A549 (cell line): ENCODE measurements at places on chromosomes 2 and 18.

GRCh38 chr2:187617905-187618304 is 63.7 kb upstream of the TFPI start:
- no peak for DNase-seq

GRCh38 chr2:168801961-168802858 is at the start of gene NOSTRIN:
Gene NOSTRIN, plus strand, starts transcription at chr2:168802637. Its CDS starts 10 bp downstream, at chr2:168802647.
- DNase-seq = peak; percentile 92

- DNase-seq = no peak
Observed at GRCh38 chr2:221724631-221725203, 152.6 kb upstream of the EPHA4 start.

GRCh38 chr2:62475172-62476011 is 30.6 kb downstream of the TMEM17 start:
- no peak for DNase-seq

DNA sequence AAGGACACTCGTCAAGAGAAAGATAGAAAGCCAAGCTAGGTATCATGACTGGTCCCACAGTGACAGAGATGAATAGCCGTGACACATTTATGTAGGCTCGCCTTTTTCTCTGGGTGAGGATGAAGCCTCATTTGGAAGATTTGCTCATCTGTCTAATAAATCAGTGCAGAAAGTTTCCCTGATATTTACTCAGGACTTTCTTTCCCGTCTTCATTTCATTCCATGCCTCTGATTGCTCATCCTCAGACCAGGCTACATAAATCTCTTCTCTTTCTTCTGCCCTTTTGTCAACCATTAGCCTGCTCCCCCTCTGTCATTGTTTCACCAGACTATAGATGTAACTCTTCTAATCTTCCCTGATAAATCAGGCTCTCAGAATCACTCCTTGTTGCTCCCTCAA is 361.8 kb upstream of the MEIS1 start:
- no peak for DNase-seq

GRCh38 chr2:182636699-182637098 is 79.4 kb upstream of the DNAJC10 start:
- DNase-seq = no peak

DNA sequence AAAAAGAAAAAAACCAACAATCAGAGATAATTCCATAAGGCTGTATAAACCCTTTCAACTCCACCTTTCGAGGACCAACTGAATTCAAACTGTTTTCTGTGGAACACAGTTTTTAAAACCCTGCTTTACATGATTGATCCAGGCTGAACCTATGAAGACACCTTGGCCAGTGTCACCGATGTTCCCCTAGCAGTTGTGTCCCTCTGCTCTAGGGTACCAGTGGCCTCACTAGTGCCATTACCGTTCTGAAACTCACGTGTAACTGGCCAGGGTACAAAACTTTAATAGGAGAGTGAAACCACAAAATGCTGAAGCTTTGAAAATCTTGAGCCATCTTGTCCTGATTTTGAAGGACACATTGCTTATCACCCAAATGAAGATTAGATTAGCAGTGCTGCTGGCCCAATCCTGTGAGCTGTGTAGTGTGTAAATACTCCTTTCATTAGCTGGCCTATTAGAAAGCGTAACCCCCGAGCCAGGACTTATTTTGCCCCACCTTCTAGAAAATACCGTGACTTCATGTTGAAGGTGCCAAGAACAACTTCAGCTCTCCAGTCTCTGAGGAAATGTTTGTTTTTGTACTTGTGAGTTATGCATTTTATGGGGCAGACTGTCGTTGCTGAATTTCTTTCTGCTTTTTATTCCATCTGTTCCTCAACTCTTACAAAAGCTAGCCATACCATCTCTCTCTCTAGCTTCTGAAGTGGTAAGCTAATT is 147.8 kb upstream of the MAP3K20 start:
- DNase-seq = no peak

- peak; percentile 73 for DNase-seq
Observed at GRCh38 chr2:240435457-240435947, at the start of gene GPC1. Gene GPC1, plus strand, starts transcription at chr2:240435663. Its CDS starts 256 bp downstream, at chr2:240435919.

DNA sequence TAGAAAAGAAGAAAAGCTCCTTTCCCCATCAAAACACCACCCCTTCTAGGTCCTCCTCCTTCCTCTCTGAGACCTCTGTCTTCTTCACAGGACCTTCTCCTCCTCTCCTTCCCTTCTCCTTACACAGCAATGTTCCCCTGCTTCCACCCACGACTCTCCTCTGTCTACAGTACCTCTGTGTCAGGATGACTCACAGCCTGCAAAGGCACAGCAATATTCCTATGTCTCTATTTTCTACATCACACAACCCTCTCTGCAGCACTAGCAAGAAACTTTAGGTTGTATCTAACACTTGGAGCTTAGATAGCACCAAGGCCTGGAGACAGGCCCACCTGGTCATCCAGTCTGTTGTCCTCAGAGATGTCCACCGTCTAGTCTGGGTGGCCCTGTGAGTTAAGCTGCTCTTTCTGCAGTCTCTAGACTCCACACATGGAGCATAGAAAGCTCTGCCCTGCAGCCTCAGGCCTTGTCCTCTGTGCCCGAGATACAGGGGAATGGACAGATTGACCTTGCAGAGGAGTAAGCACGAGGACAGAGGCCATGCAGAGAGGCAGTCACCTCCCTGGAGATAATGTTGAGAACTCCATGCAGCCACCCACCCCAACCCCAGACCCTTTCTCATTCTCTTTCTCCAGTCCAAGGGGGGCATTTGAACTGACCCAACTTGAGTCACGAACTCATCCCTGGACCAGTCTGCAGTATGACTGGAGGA is 212.0 kb downstream of the TNS1 start:
- no peak for DNase-seq

- no peak for DNase-seq
Observed at GRCh38 chr2:151030663-151031230, 230.9 kb downstream of the RBM43 start.
